ENCODE measurements at places on chromosomes 16 and 17.

DNA sequence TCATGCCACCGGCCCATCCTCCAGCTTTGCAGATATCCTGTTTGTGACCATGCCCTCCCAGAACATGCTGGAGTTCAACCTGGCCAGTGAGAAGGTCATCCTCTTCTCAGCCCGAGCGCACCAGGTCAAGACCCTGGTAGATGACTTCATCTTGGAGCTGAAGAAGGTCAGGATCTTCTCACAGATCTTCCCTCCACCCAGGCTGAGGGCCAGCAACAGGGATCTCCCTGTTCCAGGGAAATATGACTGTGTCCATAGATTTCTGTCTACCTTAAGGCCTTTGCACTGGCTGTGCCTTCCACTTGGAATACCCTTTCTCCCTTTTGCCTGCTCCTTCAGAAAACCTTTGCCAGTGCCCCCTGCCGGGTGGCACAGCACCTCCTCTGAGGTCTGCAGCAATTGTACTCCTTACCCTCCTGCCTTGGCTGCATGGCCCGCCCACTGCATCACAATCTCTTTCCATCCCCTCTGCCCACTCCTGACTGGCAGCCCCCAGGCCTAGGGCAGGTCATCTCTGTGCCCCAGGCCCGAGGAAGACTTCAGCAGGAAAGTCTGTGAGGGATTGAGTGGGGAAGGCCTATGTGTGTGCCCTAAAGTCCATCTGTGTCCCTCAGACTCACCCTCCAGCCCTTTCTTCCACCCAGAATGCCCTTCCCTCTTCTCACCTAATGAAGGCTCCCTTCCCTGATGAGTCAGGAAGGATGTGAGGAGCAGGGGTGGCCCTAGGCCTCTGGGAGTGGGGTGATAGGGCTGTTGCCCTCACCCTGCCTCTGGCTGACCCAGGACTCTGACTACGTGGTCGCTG, 27.3 kb upstream of the ALKBH5 start:
- DNase-seq = no peak

GRCh38 chr17:58679263-58680037, 12.4 kb downstream of the TEX14 start:
- no peak for DNase-seq

GRCh38 chr17:40122999-40123810, 1.4 kb downstream of the MSL1 start:
- no peak for DNase-seq

GRCh38 chr16:87463722-87464690, 28.8 kb downstream of the ZCCHC14 start:
- no peak for DNase-seq

DNA sequence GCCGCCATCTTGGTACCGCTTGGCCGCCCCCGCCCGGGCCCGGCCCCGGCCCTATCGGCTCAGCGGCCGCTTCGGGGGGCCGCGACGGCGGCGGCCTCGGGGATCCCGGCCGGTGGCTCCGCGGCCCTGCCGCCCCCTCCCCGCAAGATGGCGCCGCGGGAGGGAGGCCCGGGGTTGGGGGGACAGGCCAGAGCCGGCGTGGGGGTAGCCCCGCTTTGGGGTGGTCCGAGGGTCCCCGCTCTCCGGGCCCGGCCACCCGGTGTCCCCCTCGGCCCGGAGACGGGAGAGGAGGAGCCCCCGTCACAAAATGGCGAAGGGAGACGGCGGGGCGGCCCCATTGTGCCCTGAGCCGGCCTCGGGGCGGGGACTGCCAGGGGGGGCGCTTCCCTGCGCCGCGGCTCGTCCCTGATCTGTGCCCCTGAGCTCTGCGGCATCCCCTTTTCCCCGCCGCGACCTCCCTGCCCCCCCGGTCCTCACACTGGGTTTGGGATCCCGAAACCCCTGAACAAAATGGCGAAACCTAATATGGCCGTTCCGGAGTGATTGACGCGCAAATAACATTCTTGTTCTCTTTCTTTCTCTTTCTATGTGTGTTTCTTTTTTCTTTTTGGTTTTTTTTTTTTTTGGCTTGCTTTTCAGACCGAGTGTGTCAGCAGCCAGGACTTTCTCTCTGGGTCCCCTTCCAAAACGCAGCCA, 986 bp downstream of the HAPSTR1 start:
- peak; percentile 30 for DNase-seq

DNA sequence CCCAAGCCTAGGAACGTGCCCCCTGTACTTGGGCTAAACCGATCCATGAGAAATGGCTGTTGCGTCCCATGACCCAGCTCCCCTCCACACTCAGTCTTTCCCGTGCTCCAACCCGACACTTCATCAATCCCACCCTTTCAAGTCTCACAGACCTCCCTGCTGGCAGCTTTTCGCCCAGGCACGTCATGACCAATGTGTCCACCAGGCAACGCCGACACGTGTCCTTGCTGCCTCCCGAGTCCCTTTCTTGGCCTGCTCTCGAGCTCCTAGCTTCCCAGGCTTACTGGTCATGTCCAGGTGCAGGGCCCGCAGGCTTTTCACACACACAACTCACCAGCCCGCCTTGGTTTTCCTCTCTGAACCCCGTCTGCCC, 12.2 kb downstream of the MNT start:
- no peak for DNase-seq

DNA sequence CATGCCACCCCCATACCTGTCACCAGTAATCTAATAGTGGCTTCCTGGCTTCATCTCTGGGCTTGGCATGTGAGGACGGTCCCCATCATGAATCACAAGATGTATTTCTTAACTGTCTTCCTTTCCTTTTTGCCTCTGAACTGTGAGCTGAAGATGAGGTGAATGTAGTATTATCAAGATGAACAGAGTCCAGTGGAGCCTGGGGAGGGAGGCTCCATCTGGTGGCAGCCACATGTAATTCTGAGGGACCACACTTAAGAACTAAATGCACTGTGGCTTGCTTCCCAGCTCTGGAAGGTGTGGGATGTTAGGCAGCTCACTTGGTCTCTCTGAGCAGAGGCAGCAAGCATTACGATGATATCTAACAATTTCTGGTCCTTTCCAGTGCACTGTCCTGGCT, 354.9 kb upstream of the ASIC2 start:
- no peak for DNase-seq

DNA sequence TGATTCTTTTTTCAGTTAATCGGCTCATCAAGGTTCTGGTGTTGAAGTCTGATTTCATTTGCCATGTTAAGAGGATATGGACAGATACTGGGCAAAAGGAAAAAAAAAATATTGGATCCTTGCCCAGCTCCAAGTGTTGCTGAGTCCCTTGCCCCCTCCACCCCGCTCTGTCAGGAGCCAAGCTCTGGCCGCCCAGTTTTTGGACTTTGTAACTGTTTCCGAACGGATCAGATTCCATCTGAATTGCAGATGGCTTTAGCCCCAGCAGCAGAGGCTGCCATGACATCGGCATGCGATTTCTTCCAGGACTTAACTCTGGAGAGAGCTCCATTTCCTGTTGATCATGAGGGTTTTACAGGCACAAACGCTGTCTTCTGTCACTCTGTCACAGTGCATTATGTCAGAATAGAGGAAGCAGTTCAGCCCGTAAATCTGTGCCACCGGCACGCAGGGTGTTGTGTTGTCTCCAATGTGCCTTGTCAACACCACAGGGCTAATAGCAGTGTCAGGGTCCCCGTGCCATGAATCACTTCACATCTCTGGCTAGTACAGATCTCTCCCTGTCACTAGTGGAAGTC, 615.6 kb downstream of the MAF start:
- no peak for DNase-seq

- DNase-seq = no peak
Measured at GRCh38 chr16:1744338-1744840, 27.0 kb downstream of the NME3 start.

DNA sequence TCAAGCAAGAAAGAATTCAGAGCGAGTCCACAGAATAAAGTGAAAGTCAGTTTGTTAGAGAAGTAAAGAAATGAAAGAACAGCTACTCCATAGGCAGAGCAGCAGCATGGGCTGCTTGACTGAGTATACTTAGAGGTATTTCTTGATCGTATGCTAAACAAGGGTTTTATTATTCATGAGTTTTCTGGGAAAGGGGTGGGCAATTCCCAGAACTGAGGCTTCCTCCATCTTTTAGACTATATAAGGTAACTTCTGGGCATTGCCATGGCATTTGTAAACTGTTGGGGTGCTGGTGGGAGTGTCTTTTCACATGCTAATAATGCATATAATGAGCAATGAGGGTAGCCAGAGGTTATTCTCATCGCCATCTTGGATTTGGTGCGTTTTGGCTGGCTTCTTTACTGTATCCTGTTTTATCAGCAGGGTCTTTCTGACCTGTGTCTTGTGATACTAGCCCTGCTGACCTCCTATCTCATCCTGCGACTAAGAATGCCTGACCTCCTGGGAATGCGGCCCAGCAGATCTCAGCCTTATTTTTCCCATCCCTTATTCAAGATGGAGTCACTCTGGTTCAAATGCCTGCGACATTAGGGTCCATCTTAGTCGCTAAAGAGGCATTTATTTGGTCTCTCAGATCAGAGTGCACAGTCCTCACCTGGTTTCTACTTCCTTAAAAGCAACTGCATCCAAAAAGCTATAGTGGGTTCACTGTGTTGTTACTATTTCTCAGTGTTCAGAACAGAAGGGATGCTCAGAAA, 100.6 kb upstream of the CACNG5 start:
- DNase-seq = no peak

DNA sequence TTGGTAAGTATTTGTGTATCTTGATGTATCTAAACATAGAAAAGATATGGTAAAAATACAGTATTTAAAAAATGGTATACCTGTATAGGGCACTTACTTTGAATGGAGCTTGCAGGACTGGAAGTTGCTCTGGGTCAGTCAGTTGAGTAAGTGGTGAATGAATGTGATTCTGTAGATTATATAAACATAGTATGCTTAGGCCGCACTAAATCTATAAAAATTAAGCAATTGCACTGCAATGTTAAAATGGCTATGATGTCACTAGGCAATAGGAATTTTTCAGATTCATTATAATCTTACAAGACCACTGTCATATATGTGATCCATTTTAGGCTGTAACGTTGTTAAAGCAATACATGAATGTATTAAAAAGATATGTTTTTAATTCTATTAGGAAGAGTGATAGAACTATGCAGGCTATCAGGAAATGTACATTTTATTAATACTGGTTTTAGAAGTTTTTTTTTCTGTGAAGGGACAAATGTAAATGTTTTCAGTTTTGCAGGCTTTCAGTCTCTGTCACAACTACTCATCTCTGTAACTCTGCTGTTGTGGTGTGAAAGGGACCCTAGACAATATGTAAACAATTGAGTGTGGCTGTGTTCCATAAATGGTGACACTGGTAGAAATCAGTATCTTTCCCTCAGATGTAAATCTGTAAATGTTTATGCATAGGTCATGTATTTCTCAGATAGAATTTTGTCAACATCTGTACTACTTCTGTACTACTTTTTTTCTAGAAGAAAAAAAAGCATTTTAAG, 10.5 kb downstream of the CBFB start:
- DNase-seq = no peak

GRCh38 chr16:53984936-53985335, 281.0 kb downstream of the FTO start:
- DNase-seq = no peak

- no peak for DNase-seq
Measured at GRCh38 chr17:20244671-20245070, 222.7 kb downstream of the LGALS9B start.

- DNase-seq = no peak
Measured at GRCh38 chr16:55437625-55438024, 41.4 kb upstream of the MMP2 start.

GRCh38 chr17:79800325-79801155, 3.7 kb upstream of the CBX8 start:
- no peak for DNase-seq

GRCh38 chr17:78306913-78307312, 53.0 kb downstream of the SOCS3 start:
- DNase-seq = no peak

DNA sequence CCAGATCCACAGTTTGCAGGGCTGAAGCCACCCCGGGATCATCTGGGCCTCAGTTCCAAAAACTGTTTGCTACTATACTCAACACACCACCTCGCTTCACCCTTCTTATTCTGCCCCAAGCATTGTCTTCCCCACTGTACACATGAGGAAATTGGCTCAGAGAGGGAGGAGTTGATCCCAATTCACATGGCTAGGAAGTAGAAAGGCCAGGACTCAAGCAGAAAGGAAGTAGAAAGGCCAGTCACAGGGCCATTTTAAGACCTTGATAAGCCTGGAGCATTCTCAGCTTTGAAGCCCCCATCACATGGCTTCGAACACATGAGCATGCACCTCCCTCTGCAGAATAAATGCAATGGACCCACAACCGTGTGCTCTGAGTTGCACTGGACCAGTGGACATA, 7.7 kb upstream of the PRSS22 start:
- no peak for DNase-seq

- DNase-seq = no peak
Measured at GRCh38 chr17:69142175-69142802, 594 bp upstream of the ABCA6 start.

DNA sequence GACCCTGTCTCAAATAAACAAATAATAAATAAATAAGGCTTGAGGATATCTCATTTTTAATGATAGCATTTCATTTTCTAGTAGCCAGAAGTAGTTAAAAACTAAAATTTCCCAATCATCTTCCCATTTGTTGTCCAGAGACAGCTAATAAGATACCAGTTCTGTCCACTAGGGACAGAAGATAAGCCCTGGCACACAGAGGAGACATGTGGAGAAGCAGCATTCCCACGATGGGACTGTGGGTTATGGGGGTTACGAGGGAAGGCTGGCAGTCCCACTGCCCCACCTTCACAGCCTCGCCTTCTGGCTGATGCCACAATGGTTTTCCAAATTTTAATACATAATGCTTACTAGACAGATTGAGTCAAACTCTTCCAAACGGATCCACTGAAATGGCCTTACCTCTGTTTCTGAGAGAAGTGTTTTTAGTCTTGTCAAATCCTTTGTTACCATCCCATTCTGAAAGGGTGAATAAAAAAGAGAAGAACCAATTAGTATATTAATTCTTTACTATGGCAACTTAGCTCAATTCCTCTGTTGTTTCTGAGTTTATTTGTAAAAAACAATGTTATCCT, 44.2 kb downstream of the HELZ start:
- DNase-seq = no peak

DNA sequence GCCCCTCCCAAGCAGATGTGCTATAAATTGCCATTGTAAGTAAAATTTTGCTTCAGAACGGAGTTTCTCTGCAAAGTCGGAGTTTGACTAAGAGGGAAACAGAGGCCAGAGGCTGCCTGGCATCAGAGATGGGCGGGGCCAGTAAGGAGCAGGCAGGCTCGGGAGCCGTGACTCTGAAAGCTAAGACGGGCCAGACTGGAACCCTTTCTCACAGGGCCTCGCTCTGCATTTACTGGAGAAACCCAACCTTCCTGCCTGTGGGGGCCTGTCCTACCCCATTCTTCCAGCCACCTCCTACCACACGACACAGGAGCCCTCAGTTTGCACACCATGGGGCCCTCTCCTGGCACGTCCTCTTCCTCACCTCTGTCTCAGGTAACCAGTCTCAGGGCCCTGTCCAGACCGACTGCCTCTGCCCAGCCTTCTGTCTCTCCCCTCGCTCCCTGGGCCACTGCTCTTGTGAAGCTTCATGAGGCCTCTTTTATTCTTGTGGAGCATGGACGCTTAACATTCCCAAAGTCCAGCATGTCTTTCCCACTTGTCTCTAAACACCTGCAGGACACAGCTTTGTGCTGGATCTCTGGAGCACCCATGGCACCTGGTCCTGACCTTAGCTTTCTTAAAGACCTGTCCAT, 48.4 kb upstream of the ACSF3 start:
- DNase-seq = no peak
